ENCODE measurements at places on chromosomes 3 and 15.

GRCh38 chr3:171556574-171557145 is 96.5 kb upstream of the TNIK start:
- no peak for DNase-seq

GRCh38 chr3:36926292-36926897 is 18.5 kb downstream of the TRANK1 start:
- no peak for DNase-seq

DNA sequence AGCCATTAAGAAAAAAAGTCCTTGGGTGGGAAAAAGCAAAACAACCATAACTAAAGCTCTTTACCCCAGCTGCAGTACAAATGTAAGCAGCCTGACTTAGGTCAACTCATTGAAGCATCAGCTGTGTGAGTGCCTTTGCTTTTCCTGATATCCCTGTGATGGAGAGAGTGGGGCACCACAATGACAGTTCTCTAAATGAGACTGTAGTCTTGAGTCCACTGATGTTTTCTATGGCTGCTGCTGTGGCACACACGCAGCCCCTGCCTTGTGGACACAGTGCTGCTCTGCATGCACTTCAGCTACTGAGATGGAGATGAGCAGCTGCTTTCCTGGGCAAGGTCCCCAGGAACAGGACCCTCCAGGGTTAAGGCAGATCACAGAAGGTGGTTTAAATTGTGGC is 173.2 kb downstream of the KCNAB1 start:
- DNase-seq = no peak

DNA sequence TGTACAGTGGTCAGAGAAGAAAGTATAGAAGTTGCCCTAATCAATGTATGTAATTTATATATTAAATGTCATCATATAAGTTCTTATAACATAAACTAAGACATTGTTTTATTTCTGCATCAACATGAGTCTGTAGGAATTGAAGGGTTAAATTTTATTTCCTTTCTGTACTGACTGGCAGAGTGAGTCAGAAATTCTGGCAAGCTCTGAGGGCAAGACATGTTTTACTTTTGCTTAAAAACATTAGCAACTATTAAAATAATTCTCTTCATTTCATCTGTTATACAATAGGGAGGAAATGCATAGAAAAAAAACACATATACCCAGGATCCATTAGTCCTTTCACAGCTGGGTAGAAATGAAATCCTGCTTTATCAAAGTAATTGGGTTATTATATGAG is 171.4 kb upstream of the ALCAM start:
- DNase-seq = no peak

- DNase-seq = no peak
Observed at GRCh38 chr15:66866656-66867055, 164.6 kb downstream of the SMAD6 start.

DNA sequence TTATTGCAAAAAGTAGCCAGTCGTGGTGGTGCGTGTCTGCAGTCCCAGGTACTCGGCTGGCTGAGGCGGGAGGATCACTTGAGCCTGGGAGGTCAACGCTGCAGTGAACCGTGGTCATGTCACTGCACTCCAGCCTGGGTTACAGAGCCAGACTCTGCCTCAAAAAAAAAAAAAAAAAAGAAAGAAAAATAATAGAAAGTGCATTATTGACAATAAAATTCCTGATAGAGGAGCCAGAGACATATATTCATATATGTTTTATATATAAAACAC is 43.6 kb upstream of the PYDC2 start:
- no peak for DNase-seq

DNA sequence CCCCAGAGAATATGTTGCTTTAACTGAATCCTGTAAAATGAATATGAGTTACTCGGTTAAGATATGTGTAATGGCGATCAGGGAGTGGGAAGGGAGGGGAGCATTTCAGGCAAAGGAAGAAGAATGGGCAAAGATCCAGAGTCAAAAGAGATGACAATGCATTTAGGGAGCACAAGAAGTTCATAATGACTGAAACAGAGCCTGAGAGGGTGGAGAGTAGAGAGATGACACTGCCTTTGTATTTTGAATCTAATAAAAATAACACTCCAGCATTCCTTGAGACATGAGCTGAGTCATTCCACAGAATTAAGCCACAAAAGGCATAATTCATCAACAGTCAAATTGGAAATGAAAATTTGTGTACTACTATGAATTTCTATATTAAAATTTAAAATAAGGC is 105.3 kb upstream of the PEX5L start:
- DNase-seq = no peak

- no peak for DNase-seq
Observed at GRCh38 chr15:73777741-73778140, 24.6 kb upstream of the INSYN1 start.

DNA sequence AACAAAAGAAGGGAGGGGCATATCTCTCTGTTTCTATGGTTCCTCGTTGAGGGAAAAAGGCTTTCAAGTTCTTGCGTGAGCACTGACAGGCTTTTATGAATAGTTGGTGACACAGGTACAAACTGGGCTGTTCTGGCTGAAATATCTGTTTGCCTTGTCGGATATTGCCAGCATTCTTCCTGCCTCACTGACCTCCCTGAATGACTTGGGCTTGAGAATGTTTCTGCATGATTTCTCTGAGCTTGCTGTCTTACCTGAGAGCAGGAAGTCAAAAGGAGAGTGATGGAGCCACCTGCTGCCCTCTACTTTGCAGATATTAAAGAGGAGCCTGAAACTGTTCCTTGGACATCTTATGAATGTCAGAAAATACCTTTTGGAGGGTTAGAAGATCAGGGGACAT is 4.8 kb downstream of the GCNT3 start:
- no peak for DNase-seq

DNA sequence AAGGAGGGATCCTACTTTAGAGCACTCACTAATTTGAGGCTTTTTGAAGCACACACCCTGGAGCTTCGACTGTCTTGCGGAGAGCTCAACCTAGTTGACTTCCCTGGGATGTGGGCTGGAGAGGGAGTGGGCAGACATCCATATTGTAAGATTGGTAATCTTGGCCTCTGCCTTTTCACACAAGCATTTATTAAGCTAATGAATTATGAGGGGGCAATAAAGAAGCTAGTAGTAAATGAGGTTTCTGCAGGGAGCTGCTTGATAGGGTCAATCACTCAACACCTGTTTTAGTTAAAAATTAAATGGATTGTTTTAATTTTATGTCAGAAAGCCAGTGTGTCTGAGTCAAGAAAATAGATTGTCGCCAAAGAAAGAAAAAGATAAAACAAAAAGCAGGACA is 76.3 kb downstream of the PDZRN3 start:
- DNase-seq = no peak

DNA sequence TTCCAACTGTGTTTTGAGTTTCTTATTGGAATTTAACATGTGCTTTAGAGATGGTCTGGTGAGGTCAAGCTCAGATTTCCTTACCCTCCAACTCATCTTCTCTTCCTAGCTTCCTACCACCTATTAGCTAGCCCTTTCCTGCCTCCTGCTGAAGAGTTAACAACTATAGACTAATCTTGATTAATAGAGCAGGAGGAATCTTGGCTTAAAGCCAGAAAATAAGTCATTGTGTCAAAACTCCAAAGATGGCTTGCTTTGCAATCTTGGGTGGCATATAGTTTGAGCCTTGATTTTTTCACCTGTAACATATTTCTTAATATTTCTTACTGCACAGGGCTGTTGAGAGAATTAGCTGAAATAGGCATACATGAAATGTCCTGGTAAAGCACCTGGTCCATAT is 27.3 kb downstream of the BCL2L10 start:
- no peak for DNase-seq

DNA sequence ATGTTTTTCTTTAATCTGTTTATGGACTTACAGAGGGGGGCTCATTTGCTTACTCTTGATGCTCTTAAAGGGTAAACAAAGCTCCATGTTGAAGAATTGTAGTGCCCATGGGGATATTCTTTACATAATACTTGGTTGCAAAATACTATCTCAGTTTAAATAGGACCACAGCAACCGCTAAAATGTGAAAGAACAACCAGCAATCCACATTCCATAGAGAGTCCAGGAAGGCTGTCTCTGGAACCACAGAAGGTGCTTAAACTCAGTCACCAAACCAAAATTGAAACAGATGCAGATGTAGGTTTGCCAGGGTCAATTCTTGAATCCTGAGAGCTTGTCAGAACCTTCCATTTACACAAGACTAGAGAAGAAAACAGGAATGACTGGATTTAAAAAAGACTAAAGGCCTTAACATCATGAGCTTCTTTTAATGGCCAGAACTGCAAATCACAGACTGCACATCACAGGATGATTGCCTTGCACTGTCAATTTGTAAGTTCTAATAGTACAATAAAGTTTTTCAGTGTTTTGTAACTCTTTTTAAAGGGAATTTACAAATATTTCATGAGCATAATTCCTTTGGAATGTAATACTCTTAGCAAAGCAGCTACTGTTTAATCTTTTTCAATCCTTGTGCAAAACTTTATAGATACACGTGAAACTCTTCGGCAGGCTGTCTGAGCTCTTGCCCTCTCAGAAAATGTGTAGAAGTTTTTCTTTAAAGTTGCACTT is 661.6 kb downstream of the SI start:
- no peak for DNase-seq

DNA sequence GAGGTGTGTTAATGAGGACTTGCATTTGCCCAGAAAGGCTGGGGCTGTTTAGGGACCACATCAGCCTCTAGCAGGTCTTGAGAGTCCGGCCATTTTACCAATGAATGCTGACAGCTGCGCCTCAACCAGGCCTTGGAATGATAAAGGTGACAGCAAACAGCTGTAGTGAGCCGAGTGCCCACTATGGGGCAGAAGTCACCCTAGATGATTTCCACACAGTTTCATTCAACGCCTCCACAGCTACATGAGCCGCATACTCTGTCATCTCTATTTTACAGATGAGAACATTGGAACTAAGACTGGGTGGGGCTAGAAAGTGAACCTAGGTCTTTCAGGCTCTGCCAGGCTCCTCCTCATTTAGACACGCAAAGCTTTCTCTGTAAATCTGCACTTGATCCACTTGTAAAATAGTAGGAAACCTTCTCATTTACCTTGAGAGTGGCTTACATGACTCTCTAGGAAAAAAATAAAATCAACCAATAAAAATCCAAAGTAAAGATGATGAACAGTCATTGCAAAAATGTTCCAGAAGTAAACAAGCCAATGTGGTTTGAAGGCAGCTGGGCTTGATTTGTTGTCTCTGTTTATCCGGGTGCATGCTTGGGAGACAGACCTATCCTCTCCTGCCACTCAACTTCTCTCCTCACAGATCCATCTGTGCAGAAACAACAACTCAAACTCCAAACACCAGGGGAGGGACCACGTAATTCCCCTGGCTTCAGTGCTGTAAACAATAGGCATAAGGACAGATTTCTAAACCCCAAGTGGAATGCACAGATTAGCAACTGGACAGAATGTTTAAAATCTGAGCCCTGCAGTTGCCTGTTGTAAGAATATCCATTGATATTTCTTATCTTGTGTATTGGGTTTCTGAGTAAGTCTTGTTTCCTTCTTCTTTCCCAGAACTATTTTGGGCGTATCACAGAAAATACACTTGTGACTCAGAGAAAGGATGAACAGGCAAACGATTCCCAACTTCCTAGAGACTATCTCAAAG is 31.5 kb upstream of the LDHAL6B start:
- DNase-seq = peak; percentile 38

DNA sequence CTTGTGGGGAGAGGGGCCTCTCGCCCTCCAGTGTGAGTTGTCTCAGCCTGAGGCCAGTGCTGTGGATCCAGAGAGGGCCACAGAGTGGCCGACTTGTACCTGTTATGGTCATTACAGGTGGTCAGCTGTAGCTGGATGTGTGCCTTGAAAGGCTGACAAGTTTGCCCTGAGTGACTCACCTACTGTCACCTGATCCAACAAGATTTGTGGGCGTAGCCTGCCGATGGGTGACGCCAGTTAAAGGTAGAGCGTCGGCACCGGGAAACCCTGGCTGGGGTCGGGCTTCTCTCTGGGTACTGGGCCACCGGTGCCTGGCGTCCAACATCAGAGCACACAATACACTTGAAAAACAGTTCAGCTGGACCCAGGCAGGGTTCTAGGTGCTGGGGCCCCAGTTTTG is 2.8 kb upstream of the ISG20 start:
- no peak for DNase-seq

DNA sequence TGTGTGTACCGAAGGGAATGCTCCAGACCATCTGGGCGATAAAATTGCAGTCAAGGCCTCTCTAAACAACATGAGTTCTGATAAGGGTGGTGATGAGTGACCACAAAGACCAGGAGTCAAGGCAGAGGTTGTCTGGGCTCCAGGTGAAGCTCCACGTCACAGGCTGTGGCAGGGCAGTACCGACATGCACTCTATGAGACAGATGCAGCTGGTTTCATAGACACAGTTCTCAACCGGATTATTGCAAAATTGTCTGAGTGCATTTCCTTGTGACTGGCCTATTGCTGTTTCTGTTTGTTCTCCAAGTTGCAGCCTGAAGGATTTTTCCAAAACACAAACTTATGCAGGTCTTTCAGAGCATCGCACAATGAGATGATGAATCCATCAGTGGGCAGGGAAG is 157.5 kb upstream of the HES1 start:
- DNase-seq = no peak

DNA sequence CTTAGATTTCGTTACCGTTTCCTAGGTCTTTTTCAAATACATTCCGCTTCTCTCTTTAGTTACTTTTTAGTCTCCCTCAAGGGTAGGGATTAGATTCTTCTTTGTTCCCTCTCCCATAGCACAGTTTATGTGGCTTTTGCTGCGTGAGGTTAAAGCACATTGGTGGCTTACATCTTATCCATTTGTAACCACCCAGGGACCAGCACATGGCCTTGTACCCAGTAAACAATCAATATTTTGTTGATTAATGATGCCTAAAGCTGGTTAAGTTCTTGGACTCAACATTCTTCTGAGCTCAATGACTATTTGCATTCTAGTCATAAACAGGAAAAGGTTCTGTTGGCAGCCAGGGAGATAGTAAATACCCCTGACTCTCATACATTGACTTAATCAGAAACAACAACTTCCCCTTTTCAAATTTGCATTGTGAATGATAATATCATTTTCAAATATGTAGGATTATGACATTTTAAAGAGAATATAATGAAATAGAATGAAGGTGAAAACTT is 60.2 kb downstream of the CACNA1D start:
- no peak for DNase-seq

- DNase-seq = no peak
Observed at GRCh38 chr3:14802381-14802731, 16.4 kb upstream of the FGD5 start.

- DNase-seq = no peak
Observed at GRCh38 chr3:128610451-128611070, 40.1 kb downstream of the RPN1 start.

DNA sequence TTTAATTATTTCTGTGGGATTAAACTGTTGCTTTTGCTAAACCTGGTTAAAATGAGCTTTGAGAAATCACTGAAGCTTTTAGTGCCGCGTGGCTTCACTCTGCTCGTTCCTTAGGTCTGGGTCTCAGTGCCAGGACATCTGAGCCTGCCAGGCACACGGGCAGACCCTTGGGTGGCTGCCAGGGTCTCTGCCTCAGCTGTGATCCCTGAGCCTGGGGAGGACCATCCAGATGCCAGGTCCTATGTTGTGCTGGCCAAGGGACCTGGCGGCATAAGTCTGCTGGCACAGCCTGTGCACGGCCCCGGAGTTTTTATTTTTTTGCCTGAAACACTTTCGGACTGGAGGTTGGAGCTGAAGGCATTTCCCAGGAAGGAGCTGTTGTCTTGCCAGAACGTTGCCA is 328.1 kb downstream of the LRTM1 start:
- DNase-seq = no peak

- no peak for DNase-seq
Observed at GRCh38 chr15:85745023-85745422, 49.7 kb downstream of the KLHL25 start.
